ENCODE measurements at places on chromosomes 3 and 15.

- no peak for DNase-seq
Observed at GRCh38 chr3:71903936-71904335, 119.0 kb upstream of the PROK2 start.

DNA sequence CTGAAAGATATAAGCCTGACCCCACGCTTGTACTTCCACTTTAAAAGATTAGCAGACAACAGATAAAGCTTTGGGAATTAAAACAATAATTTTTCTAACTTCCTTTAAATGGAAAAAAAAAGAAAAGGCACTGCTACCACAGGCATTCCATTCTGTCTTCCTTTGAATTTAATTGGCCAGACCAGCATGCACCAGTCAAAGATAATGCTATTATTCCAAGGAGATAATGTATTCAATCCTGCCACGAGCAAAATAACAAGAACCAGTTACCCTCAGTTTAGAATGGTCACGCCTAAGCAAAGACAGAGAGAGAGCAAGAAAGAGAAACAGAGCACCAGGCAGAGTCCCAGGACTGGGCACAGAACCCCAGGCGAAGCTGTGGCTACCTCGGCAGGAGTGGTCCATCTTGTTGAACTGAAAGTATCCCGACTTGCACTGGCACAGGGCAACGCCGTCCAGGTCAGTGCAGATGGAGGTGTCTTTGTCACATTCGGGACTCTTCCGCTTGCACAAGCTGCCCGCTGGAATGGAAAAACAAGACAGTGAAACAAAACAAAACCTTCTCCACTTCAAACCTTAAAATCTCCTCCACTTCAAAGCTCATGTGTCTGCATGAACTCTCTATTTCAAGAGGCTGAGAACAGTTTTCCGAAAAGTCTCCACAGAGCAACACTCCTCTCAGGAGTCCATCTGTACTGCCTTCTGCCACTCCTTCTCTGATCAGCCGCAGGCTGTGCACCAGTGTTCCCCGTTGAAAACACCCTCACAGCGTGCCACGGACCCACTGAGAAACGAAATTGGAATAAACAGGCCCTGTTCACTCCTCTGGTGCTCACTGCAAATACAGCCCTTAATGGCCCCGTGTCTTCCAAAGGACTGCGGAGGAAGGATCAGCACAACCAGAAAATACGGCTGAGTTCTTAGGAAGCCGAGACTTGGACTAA, 58.2 kb downstream of the HEG1 start:
- DNase-seq: no peak

DNA sequence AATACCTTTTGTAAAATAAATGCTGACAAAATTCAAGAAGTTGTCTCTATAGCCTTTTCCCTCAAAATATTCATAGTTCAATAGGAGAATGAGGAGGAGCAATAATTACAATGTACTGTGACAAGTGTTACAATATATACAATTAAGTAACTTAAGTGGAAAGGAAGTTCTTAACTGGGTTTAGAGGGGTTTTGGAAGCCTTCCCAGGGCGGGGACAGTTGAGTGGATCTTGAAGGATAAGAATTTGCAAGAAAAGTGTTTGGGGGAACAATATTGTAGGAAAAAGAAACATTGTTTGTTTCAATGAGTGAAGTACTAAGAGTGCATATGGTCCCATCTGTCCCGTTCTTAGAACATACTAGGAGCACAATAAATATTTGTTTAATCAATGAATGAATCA, 165.2 kb upstream of the PLSCR5 start:
- DNase-seq: no peak

DNA sequence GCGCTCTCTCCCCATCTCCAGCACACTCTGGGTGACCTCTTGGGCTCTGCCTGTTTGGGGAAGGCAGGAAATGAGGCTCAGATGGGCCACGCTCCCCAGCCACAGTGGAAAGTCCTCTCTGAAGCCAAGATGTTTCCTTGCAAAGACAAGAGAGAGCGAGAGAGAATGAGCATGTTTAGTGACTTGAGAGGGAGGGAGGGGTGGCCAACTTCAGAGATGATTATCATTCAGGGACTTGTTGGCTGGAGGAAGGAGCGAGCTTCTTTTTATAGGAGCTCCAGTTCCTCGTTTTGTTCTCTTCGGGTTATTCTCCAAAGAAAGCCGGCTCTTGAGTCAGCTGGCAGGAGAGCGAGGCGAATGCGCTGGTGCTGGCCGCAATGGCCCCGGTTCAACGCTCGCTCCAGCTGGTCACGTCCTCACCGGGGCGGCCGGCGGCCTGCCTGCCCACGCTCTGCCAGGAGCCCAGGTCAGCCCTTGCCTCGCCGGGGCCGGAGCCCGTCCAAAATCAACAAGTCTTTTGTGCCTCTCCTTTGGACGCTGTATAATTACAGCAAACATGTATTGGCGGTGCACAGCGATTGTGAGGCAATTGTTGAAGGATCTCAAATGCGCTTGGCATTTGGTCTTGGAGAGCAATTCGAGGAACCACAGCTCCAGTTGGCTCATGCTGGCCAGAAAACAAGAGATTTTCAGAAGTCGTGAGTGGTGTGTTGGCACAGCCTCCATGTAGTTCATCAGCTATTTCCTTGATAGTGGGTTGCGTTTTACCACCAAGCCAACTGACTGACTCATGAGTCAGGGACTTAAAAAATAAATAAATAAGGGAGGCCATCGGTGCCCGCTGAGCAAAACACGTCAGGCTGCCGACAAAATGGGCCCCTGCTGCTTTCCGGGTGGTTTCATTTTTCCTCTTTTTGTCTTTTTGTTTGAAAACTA, 288.6 kb downstream of the UACA start:
- DNase-seq: no peak

Measured in activated naive CD4-positive, alpha-beta T cell (primary cell).